ENCODE measurements at places on chromosomes 11 and 22.

GRCh38 chr11:95443386-95443785, 212.4 kb upstream of the SESN3 start:
- DNase-seq, result no peak

- DNase-seq, result peak; percentile 23
These were observed 10.4 kb upstream of the SLCO2B1 start for GRCh38 chr11:75140269-75141138.

- no peak for DNase-seq
These were observed 14.3 kb downstream of the MYO7A start for GRCh38 chr11:77142091-77142975.

DNA sequence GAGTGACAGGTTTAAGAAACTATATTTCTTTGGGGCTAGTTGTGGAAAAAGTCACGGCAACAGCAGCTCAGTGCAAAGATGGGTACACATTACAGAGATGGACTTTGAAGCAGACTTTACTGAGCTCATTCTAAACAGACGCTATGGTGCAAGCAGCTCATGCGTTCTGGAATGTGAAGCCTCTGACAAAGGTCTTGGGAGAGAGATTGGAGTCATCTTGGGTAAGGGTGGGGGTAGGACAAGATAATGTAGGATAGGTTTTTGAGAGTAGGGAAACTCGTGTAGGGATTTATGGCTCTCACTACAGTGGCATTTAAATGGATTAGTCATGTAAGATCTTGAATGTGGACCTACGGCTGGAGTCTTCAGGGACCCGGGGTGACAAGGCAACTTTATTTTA, 36.2 kb upstream of the CLMP start:
- peak; percentile 71 for DNase-seq

DNA sequence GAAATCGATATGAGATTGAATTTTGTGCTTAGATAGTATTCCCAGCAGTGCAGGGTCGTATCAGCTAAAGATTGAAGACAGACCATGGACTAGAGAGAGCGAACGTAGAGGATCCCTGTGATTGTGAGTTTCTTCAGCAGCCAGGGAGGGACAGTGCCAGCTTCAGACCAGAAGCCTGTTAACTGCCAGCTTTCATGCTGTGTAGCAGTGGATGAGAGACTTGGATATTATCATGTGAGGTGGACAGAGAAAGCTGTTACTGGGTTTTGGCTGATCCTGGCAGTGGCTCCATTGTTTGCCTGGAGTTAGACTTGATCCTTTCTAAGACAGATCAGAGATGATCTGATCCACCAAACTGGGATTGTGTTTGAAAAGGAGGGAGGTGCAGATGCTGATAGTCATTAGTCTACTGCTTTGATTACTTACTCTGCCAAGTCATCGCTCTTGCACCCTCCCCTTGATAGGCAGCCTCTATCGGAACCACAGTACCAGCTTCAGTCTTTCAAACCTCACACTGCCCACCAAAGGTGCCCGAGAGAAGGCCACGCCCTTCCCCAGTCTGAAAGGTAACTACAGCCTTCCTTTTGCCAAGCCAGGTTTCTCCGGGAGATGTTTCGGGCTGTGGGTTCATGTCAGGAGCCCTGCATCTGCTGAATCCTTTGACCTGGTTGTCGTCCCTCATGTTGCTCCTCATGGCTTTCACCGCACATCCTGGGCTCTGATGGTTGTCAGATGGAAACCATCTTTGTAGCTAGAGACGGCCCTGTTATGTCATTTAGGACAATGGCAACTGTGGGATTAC, 16.2 kb downstream of the MADD start:
- no peak for DNase-seq
